T-cell (primary cell): ENCODE measurements at places on chromosomes 12 and 14. TPM values are rescaled to one million over a fixed set of nuclear protein-coding genes. Genes with fewer than 3 reads are reported as not detected.

DNA sequence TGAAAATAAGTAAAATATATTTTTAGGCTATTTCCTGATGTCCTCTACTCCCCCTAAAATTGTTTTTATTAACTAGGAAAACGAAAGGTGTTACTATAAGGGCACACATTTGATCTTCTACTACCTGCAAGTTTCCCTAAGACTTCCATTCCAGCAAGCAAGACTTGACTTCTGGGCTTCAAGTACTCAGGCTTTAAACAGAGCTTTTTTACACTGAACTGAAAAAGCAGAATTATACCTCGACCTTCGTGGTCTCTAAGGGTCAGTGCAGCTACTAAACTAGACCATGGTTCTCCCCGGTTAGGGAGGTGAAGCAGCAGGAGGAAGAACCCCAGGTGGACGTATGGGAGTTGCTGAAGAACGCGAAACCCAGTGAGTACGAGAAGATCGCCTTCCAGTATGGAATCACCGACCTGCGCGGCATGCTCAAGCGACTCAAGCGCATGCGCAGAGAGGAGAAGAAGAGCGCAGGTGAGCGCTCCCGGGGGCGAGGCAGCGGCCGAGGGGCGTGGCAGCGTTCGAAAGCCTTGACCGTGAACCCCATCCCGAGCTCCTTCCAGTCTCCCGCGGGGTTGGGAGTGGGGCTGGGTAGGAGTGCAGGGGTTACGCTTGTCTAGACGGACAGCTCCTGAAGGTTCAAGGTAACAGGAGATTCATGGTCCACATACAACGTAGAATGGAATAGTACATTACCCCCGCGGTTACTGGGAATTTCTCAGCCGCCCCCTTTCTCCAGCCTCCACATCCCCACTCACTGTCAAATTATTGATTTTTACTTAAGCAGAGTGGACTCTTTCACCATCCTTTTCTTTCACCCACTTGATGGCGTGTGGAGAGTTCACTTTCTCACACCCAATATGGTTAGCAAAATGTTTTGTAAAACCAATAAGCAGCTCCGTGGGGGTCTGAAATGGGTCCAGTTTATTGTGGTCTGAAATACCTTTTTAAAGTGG, 47.6 kb downstream of the MYBPC1 start:
- no peak for DNase-seq

DNA sequence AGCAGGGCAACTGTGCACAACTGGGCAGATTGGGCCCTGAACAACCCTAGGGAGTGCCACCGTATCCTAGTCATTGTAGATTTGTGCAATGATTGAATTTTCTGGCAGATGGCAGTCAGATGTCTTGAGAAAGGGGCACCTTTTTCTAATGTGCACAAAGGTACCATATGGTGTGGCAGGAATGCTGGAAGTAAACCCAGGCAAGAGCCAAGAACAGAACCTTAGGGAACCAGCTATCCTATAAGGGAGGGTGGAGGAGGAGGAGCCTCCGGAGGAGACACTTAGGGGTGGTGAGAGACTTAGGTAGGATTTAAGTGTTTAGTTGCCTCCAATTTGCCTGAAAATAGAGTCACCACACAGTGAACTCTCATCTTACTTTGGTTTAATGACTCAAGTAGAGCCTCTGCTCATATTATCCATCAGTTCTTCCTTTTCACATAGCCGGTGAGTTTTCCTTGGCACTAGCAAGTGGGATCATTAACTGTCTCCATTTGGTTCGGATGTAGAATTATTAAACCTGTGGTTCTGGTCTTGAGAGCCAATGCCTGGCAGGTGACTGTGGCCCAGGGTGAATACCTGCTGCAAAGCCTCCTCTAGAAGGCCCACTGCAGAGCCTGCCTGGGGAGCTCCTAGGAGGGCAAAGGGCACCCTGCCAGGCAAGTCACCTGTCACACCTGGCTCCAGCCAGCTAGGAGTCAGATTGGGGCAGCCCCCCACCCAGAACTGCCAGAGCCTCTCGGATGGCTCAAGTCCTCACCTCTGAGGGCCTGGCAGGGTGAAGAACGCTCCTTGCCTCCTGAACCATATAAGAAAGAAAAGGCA, 184.4 kb upstream of the HIF1A start:
- DNase-seq: no peak

DNA sequence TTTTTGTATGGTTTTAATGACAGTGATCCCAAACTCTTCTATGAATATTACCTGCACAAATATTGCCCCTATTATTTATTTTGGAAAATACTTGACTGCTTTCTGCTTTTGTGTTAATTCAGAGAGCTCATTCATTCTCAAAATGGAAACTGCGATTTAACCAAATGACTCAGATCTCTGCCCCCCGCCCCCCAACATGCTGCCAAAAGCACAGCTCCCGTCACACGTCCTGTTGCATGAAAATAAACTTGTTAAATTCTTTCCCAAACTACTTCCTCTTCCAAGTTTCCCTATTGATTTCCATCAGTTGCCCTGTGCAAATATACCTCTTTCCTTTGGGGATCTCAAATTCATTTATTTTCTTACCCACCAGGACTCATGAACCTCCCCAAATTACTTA, 18.0 kb upstream of the NRDE2 start:
- no peak for DNase-seq

GRCh38 chr12:67649570-67650387, 1.2 kb downstream of the DYRK2 start:
- DNase-seq: peak; percentile 31

GRCh38 chr12:49091056-49091835, 3.4 kb downstream of the DHH start:
- DNase-seq: no peak

- DNase-seq: no peak
Measured at GRCh38 chr12:1130571-1130970, 139.5 kb downstream of the ERC1 start.

- DNase-seq: no peak
Measured at GRCh38 chr12:102518871-102519270, 38.5 kb upstream of the IGF1 start.

- no peak for DNase-seq
Measured at GRCh38 chr12:117098361-117099217, 627 bp downstream of the TESC start.

DNA sequence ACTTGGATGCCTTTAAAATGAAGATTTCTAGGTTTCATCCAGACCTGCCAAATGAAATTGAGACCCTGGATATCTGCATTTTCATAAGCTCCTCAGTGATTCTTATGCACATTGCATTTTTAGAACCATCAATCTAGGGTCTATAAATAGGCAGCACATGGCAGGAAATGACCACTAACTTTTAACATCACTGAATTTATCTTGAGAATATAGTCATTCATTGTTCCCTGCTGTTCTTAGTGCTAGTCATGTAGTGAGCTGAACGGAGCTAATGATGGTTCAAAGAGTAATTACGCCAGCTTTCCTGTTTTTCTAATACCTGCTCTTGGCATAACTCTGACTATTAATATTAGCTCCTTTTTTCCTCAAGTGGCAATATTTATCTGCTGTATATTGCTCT, 91.6 kb downstream of the TPH2 start:
- DNase-seq: no peak

DNA sequence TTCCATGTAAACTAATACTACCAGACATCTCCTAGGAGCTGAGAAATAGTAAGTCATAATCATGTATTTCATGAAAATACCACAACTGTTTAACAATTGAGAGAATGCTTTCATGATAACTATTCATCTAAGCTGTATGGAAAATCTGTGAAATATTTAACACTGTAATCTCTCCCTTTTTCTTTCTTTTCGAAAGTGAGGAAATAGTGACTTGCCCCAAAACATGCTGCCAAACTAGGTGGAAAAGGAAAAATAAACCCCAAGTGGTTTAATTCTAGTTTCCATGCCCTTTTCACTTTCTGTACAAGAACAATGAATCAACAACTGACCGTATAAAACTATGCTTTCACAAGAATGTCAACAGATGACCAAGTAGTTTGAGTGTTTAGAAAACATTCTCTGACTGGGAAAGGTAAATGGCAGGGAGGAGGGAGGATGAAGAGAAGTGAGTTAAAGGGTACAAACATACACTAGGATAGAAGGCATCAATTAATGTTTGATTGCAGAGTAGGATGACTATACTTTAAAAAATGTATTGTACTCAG, 147.5 kb upstream of the AVPR1A start:
- DNase-seq: no peak

DNA sequence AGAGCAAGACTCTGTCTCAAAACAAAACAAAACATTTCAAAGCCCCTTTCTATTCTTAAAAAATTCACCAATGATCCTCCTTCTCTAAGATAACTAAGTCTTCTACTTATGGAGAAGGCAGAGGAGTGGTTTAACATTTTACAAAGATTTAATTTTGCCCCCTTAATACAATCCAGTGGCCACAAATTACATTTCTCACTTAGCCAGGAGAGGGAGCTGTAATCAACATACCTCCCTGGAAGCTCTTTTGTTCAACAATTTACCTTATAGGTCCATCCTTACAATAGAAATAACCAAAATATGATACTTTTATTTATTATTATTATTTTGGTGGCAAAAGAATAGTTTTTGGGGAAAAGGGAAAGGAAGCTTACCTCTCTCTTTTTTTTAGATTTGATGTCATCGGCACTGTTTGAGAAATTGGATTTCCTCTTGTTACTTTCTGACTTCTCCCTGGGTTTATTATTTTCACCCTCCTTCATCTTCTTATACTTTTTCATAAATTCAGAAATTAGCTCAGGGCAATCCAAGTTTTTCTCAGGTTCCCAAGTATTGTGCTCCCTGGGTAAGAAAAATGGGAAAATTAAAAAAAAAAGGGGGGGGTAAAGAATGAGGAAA, 28.1 kb downstream of the CBX5 start:
- DNase-seq: no peak

- no peak for DNase-seq
Measured at GRCh38 chr12:113237748-113238147, 16.5 kb downstream of the TPCN1 start.

GRCh38 chr14:71726580-71727021, 205.6 kb upstream of the RGS6 start:
- DNase-seq: no peak

GRCh38 chr14:103188810-103189480, 65.7 kb downstream of the TNFAIP2 start:
- peak; percentile 2 for DNase-seq

DNA sequence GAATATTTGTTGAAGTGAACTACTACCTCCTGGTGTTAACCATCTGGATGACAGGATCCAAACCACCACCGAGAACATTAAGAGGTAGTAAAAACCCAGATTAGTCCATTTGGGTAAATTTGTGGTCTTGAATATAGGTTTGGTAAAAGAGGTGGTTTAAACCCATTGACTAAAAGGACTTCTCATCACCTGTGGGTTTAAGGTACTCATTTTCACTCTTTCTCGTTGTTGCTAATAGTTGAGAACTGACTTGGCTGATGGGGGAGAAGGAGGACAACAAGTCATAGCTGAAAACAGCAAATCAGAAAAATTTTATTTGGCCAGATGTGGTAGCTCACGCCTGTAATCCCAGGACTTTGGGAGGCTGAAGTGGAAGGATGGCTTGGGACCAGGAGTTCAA, 59.2 kb downstream of the ACADS start:
- DNase-seq: no peak

GRCh38 chr12:41014643-41015020, 173.5 kb upstream of the PDZRN4 start:
- no peak for DNase-seq

GRCh38 chr14:88815980-88816379, 8.5 kb upstream of the TTC8 start:
- no peak for DNase-seq

DNA sequence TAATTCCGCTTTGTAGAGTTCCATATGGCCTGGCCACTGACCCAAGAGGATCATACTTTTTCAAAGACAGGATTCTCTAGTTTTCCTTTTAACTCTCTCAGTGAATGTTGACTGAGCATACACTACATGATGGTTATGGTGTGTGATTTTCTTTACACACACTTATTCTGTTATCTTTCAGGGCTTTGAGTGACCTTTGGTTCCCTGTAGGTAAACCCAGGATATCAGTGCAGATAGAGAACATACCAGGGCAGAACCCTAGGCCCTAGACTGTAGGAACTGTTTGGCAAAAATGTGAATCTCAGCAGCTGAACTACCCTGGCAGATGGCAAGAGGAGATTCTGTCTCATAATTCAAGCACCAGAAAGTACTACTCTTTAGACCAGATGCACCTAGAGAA, 159.6 kb downstream of the KCNA5 start:
- DNase-seq: no peak

DNA sequence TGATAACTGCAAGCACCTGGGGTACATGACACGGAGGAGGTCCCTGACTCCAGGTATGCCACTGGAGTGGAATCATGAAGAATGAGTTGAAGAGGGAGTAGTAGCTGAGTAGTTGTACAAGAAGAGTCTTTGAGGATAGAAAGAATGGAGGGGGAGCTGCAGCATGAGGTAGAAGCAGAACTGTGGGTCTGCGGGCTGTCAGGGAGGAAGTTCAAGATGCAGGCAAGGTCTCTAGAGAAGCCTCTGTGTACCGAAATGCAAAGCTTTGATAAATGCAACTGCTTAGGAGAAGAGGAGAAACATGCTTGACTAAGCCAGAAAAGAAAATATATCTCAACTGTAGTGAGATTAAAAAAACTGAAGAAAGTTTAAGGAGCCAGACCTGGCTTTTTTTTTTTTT, 91.5 kb downstream of the CPNE8 start:
- no peak for DNase-seq

- no peak for DNase-seq
Measured at GRCh38 chr14:47966076-47966810, 290.8 kb upstream of the MDGA2 start.

Gene CCDC38
- 0.14 TPM for total RNA-seq

Gene PZP
- total RNA-seq: not detected

Gene ADCY4
- total RNA-seq: 7.8 TPM

Gene ARHGAP9
- total RNA-seq: 413 TPM

Gene PLEKHH1
- 0.92 TPM for total RNA-seq

Gene NKX2-1
- 0.16 TPM for total RNA-seq

Gene WSB2
- 25.8 TPM for total RNA-seq

Gene ACVRL1
- total RNA-seq: 0.58 TPM

Gene GDF3
- not detected for total RNA-seq

Gene PLD4
- 2.1 TPM for total RNA-seq

Gene CIROP
- total RNA-seq: not detected
